ENCODE measurements at places on chromosomes 7 and 10.

- no peak for DNase-seq
- no peaks in the 10 kb centered on the region for H3K27me3 ChIP-seq
- no peak overlapping the region for H3K27ac ChIP-seq
- H3K36me3 ChIP-seq: no peaks in the 10 kb centered on the region
- H3K4me3 ChIP-seq: no peak overlapping the region
Observed at GRCh38 chr7:85177316-85177715, 9.5 kb downstream of the SEMA3D start.

GRCh38 chr7:116653646-116654045 is 18.4 kb upstream of the MET start:
- no peaks in the 10 kb centered on the region for H3K36me3 ChIP-seq
- no peak for DNase-seq
- no peak overlapping the region for H3K4me3 ChIP-seq
- peaks cover 9% of the 10 kb centered on the region for H3K4me1 ChIP-seq
- H3K27me3 ChIP-seq: peaks cover 3% of the 10 kb centered on the region

GRCh38 chr10:119198438-119198837 is 8.9 kb upstream of the GRK5 start:
- no peak overlapping the region for H3K4me3 ChIP-seq
- no peak for DNase-seq
- peaks cover 20% of the 10 kb centered on the region for H3K4me1 ChIP-seq
- H3K27me3 ChIP-seq: no peaks in the 10 kb centered on the region
- H3K27ac ChIP-seq: no peak overlapping the region
- no peaks in the 10 kb centered on the region for H3K36me3 ChIP-seq

- H3K4me3 ChIP-seq: no peak overlapping the region
- no peak overlapping the region for H3K27ac ChIP-seq
Observed at GRCh38 chr7:92994901-92995300, 122.9 kb downstream of the SAMD9 start.

DNA sequence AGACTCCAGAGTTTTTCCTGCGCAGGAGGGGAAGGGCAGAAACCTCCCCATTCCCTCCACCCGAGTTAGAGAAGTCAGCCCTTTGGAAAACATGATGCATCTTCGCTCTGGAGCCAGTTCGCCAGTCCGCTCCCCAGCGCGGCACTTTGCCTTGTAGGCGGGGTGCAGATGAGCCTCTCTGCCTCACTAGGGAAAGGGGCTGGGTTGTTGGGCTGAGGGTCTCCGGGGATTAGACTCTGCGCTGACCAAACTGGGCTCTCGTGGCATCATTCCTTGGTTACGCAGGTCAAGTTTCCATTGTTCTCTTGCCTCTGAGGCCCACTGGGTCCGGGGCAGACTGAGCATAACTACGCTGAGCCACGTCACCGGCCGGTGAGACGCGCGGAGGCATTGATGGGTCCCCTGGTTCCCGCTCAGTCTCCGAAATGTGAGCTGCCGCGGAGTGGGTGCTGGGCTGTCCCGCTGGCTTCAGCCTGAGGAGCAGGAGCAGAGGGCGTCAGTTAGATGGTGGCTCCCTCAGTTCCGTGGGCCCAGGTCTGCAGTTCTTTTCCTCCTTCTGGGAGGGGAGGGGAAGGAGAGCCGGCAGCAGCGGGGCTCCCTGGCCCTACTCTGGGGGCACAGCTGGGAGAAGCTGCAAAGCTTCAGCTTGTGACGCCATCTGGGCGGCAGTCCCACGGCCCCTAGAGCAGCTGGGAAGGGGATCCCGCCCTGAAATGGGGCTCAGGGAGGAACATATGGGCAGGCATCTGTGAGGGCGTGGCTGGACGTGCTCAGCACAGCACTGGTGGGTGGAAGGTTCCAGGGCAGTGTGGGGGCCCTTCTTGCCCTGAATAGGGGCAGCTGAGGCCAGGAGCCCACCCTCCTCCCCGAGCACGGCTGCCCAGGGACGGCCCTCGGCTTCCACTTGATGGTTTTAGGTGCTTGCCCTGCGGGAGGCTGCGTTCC is 121.3 kb upstream of the BTBD16 start:
- H3K36me3 ChIP-seq: peaks cover 11% of the 10 kb centered on the region
- no peak overlapping the region for H3K4me3 ChIP-seq
- H3K27ac ChIP-seq: no peak overlapping the region

GRCh38 chr10:58885686-58886345 is 290.6 kb upstream of the PHYHIPL start:
- no peak overlapping the region for H3K4me3 ChIP-seq
- no peaks in the 10 kb centered on the region for H3K36me3 ChIP-seq
- peaks cover 18% of the 10 kb centered on the region for H3K4me1 ChIP-seq
- H3K27ac ChIP-seq: no peak overlapping the region
- no peak for DNase-seq

DNA sequence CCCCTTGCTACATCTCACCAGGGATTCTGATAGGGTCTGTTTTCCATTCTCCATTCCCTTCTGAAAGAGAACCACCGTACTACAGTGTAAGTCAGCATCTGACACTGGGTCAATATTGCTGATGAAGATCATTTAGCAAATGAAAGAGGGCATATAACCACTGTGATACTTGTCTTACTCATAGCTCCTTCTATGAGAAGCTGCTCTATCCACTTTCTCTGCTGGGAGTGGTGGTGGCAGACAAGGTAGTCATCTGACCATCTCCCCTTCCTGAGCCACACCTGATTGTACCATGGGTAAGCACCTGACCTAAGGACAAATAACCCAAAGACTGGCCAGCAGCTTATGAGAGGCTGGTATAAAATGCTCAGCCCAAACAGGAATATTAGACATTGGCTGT is 220.4 kb downstream of the DOCK4 start:
- no peak overlapping the region for H3K27ac ChIP-seq
- no peak overlapping the region for H3K4me3 ChIP-seq
- H3K4me1 ChIP-seq: no peaks in the 10 kb centered on the region
- no peaks in the 10 kb centered on the region for H3K36me3 ChIP-seq

Measured in SJSA1 (cell line).